HEK293T (cell line): ENCODE measurements at places on chromosomes 3 and 15.
A peak's percentile ranks its signal among the peaks of the same experiment; 100 is the strongest.

- no peak for DNase-seq
Observed at GRCh38 chr3:43062564-43063040, 43.3 kb downstream of the POMGNT2 start.

DNA sequence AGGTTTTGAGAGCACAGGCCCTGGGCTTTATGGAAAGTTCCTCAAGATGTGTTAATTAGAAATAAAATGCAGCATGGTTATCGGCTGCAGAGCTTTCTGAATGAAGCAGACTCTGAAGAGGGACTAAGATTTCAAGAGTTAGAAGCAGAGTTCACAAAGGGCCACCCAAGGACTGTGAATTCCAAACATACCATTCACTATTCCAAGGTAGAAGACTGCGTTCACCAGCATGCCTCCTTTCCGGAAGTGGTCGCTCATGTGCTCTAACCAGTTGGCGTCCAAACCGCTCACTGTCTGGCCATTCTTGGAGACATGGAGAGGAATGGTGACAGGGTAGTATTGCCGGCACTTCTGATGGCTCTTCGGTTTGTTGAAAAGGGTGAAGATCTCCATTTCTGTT, 104.9 kb downstream of the OXNAD1 start:
- DNase-seq = no peak

DNA sequence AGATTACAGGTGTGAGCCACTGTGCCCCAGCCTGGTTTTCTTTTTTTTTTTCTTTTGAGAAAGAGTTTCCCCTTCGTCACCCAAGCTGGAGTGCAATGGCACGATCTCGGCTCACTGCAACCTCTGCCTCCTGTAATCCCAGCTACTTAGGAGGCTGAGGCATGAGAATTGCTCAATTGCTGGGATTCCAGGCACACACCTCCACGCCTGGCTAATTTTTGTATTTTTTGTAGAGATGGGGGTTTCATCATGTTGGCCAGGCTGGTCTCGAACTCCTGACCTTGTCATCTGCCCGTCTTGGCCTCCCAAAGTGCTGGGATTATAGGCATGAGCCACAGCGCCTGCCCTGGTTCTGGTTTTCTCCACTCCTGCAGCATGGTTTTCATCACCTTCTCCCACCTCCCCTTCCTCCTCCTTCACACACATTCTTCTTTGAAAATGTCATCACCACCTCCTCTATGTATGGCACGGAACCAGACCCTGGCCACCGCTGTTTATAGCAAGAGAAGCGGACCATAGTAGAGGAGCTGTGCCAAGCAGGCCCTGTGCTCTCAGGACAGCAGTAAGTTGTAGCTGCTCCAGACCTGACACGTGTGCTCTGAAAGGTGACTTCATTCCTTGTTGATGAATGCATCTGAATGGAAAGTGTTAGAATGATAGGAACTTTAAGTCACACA, 14.6 kb upstream of the AHSG start:
- DNase-seq = no peak

- no peak for DNase-seq
Observed at GRCh38 chr3:192494174-192494573, 233.2 kb downstream of the FGF12 start.

GRCh38 chr15:97976766-97977503, 16.4 kb downstream of the ARRDC4 start:
- no peak for DNase-seq

DNA sequence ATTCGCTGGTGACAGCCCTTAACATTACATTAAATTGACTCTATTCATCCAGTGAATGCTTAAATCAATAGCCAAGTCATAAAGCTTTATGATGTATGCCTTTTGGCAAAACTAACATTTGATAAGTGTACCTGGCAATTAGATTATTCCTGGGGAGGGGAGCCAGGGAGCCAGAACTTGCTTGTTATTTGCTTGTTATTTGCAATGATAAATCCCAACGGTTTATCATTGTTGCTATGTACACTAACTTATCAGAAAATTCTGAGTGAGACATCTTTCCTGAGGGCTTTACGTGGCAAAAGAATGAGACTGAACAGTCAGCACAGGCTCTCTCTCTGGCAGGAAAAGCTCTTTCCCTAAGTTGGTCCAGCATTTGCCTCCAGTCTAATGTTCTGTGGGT, 35.8 kb upstream of the FBN1 start:
- no peak for DNase-seq

DNA sequence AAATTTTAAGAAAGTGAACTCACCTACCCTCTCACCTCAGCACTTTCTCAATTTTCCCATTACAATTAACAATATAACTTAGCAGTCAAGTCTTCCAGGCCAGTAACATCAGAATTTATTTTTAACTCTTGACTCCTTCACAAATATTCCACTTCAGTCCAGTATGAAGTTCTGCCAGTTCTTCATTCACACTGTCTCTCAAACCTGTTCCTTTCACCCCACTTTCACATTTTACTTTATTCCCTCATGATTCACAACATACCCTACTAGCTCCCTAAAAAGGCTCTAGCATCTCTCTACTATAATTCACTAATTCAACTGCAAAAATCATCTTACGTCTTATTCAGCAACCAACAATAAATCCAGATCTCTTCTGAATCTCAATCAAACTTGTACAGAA, 3.8 kb downstream of the GSK3B start:
- DNase-seq = no peak

- no peak for DNase-seq
Observed at GRCh38 chr3:30698549-30698948, 92.1 kb downstream of the TGFBR2 start.

DNA sequence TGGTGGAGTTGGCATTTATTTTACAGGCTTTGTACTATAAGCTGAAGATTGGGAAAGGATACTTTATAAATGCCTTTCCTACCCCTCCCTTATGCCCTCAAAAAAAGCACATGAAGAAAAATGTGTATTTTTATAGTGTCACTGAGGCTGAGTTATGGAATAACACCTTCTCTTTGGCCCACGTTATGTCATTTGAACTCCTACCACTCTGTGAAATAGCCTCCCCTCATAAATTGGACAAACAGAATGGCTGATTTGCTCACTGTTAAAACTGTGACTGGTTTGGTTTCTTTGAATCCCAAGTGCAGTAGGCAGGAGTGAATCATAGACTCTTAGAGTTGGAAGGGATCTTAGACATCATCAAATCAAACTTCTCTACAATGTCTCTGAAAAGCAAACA, 95.2 kb upstream of the SKOR1 start:
- no peak for DNase-seq

GRCh38 chr3:169150343-169150742, 513.2 kb downstream of the MECOM start:
- DNase-seq = no peak

- DNase-seq = no peak
Observed at GRCh38 chr3:177579419-177579818, 382.1 kb upstream of the TBL1XR1 start.

DNA sequence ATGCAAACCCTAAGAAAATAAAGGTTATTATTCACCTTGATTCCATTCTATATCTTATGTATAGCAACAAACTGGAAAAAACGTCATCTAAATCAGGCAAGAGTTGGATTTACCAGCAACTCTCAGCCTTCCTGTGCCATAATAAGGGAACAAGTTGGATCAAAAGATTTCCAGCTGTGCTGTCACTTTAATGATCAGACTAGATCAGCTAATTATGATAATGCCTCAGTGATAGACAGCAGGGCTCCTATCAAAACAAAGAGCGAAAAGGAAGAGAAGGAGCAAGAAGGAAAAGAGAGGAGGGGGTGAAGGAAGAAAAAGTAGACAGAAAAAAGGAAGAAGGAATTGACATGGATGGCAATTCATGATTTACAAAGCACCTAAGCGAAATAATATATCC, 36.7 kb upstream of the BCL6 start:
- DNase-seq = no peak

DNA sequence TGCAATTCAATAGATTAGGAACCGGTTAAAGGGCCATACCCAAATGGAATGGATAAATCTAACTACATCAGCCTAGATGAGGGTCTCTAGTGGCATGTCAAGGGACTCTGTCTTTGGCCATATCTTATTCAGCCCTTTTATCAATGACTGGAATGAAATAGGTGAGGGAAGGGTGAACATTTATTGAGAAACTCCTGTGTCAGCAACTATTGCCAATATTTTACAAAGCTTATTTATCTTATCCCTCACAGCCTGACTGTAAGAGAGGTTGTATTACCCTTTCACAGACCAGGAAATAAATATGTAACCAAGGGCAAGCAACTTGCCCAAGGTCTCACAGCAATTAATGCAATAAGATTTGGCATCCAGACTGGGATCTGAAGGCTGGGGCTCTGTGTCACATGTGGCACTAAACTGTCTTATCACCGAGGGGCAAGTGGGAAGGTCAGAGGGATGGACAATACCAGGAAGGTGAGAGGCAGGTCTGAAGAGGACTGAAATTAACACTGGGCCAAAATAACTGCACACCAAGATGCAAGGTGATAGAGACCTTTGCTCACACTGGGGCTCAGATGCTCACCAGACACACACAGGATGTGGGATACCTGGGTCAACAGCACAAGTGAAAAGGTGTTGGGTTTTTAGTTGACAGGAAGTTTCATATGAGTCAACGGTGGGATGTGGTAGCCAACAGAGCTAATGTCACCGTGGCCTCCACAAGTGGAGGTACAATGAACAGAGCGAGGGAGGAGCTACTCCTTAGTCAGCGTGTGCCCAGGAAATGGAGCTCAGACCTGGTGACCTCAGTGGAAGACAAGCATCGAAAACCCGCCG, 261.3 kb downstream of the RPLP1 start:
- no peak for DNase-seq

GRCh38 chr3:42032693-42033349, 58.3 kb upstream of the TRAK1 start:
- no peak for DNase-seq

- DNase-seq = no peak
Observed at GRCh38 chr3:47852604-47853602, 50.0 kb downstream of the DHX30 start.

DNA sequence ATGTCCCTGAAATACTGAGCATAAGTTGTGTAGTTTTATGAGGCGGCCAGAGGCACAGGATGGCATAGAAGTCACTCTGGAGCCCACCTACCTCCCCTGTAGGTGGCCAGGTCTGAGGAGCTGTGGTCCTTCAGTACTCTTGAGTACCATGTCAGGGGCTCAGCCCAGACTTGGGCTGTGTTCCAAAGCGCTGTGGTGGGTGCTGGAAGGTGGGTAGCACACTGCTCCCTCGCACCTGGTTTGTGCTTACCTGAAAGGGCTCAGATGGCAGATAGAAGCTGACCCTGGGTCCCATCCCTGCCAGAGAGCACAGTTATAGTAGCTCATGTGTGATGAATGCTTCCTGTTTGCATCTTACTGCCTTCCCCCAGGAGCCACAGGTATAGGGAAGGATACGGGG, 15.5 kb downstream of the NISCH start:
- DNase-seq = no peak

DNA sequence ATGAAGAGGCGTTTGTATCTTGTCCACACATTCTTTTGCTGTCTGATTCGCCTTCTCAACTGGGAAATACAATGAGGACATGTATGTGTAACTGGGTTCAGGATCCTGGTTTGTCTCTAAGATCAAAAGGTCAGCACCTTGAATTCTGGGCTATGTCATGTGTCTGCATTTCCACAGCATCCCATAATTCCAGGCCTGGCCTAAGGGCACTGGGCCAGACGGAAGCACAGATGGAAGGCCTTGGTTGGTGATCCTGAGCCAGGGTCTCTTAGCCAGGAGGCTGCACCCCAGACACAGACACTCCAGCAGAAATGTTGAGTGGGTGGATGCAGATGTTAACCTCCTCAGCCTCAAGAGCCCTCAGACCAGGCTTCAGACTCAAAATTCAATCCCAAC, 23.7 kb upstream of the HERC1 start:
- no peak for DNase-seq

DNA sequence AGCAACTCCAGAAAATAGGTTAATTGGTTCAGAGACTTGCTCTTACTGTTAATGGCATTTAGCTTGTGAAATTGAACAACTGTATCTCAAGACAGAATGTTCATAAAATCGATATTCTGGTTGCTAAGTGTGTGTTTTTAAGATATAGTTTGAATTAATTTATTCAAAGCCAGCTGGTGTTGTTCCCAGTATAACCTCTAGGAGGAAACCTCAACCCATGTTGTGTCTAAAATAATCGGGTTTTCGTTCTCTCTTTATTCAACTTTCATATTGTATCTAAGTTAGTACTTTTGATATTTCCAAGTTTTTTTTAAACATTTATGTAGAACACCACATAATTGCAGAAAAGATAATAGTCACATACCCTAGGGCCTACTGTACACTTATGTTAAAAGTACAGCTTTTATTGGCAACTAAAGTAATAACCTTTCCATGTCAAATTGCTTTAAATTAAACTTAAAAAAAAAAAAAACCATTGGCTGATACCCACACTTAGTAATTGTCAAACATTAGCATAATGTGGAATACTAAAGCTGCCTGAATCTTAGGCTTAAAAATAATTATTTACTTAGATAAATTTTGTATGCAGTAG, 90.9 kb downstream of the SAMMSON start:
- DNase-seq = peak; percentile 35

- DNase-seq = no peak
Observed at GRCh38 chr15:38149315-38149714, 103.3 kb upstream of the SPRED1 start.

- DNase-seq = peak; percentile 35
Observed at GRCh38 chr15:29968099-29968894, 114.5 kb upstream of the GOLGA8J start.

- DNase-seq = no peak
Observed at GRCh38 chr3:72105306-72105705, 320.4 kb upstream of the PROK2 start.

GRCh38 chr3:111454551-111454950, 87.4 kb upstream of the CD96 start:
- no peak for DNase-seq

GRCh38 chr3:98613616-98614015, 20.2 kb upstream of the CPOX start:
- no peak for DNase-seq

- DNase-seq = no peak
Observed at GRCh38 chr3:193944518-193944884, 191.4 kb upstream of the HES1 start.

GRCh38 chr3:192927016-192927415, 9.4 kb upstream of the MB21D2 start:
- DNase-seq = no peak

- DNase-seq = no peak
Observed at GRCh38 chr3:147415874-147416273, 6.7 kb downstream of the ZIC1 start.

- DNase-seq = no peak
Observed at GRCh38 chr15:78082106-78082742, 4.7 kb upstream of the TBC1D2B start.

- no peak for DNase-seq
Observed at GRCh38 chr15:48785195-48785594, 25.7 kb downstream of the CEP152 start.

- no peak for DNase-seq
Observed at GRCh38 chr3:181534781-181535221, 176.9 kb upstream of the SOX2 start.
